ENCODE measurements at places on chromosomes 11 and 22.

DNA sequence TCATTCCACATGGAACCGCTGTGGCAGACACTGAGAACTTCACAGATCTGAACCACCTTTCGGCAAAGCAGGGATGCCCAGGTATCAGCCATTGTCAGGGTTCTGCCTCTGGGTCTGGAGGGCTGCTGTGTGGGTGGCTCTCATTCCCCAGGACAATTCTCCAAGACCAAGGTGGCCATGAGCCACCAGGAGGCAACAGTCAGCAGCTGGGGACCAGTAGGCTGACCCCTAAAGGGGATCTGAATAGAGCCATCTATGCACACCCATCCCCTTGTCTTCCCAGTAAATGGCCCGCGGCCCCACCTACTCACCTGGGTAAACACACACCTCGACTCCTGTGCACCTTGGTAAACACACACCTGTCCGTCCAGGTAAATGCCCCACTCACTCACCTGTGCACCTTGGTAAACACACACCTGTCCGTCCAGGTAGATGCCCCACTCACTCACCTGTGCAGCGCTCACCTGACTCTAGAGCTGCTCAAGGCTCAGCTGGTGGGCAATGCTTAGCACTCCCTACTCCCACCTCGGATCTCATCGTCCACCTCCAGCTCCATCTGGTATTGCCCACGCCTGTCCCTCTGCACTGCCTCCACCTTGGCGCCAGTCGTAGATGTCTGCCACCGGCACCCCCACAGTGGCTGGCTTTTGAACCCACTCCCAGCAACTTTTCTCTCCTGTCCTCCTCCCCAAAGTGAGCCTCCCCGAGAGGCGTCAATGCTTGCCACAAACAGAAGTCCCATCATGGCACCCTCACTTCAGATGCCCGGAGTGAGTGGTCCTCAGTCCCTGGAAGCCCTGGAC is 10.2 kb downstream of the SLC25A1 start:
- DNase-seq: no peak

DNA sequence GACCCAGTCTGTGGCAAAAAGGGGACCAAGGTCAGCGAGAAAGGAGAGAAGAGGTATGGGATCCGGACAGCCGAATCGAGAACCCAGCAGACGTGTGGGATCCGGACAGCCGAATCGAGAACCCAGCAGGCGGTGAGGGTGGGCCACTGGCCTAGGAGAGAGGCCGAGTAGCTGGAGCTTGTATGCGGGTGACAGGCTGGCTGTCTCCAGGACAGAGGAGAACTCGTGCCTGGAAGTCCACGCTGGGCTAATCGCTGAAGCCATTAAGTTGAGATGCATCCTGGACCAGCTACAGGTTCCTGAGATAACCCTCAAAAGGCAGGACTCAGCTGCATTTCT is 6.0 kb downstream of the CERK start:
- DNase-seq: no peak

GRCh38 chr11:78181185-78181584 is 7.2 kb downstream of the KCTD21 start:
- no peak for DNase-seq

DNA sequence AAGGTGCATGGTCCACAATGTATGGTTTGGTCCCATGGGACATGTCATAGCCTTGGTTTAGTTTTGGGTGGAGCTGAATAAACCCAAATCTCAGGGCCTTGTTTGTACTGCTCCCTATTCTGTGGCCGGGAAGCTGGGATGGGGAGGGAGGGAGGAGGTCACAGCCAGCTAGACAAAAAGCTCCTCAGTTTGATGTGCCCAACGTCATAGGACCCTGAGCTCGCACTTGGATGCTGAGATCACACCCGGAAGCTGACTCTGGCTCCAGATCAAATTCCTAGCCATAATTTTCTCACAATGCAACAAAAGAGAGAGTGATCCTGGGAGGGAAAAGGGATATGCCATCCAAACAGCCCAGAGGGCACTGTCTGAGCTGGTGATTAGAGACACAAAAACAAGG is 1.5 kb downstream of the HSPB2 start:
- no peak for DNase-seq

DNA sequence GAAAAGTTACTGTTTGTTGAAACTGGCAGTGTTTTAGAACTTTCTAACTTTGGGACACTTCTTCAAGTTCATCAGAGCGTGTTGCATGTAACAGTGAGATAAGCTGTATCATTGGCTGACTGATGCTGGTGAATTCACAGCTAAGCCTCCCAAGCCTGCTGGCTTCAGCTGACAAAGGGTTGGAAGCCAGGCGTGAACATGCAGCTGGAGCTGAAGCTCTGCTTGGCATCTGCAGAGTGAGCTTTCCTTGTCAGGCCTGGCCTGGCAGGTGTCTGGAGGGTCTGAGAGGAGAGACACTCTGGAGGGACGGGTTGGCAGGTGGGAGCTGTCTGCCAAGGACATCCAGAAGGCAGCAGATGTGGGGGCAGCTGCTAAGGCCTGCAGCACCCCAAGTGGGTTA is 1.5 kb downstream of the AMPD3 start:
- DNase-seq: peak; percentile 34

DNA sequence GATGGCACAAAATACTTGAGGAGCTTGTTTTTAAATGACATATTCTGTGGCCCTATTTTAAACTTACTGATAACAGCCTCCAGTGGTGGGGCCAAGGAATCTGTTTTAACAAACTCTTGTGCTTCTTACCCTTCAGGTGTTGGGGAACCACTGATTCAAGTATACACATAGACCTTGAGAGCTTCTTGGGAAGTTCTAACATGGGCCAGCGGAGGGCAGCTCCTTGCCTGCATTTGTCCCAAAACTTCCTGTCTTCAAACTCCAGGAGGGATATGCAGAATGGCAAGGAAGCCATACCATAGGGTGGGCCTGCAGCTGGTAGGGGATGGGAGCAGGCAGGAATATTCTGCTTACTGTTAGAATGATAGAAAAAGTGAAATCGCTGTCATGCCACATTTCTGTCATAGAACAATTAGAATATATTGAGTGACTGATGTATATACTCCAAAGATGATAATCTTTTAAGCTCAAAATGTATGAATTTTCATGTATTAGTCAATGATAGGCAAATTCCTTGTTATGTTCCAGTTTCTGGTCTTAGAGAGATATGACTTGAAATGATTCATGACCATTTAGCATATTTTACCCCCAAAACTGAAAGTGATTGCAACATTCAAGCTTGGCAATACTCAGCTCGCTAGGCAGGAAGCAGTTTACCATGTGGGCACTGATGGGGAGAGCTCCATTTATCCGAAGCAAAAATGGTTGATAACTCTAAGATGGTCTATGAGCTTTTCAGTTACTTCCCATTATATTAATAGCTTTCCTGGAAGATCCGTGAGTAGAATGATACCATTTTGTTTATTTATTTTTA is 9.2 kb downstream of the EXT2 start:
- DNase-seq: no peak

DNA sequence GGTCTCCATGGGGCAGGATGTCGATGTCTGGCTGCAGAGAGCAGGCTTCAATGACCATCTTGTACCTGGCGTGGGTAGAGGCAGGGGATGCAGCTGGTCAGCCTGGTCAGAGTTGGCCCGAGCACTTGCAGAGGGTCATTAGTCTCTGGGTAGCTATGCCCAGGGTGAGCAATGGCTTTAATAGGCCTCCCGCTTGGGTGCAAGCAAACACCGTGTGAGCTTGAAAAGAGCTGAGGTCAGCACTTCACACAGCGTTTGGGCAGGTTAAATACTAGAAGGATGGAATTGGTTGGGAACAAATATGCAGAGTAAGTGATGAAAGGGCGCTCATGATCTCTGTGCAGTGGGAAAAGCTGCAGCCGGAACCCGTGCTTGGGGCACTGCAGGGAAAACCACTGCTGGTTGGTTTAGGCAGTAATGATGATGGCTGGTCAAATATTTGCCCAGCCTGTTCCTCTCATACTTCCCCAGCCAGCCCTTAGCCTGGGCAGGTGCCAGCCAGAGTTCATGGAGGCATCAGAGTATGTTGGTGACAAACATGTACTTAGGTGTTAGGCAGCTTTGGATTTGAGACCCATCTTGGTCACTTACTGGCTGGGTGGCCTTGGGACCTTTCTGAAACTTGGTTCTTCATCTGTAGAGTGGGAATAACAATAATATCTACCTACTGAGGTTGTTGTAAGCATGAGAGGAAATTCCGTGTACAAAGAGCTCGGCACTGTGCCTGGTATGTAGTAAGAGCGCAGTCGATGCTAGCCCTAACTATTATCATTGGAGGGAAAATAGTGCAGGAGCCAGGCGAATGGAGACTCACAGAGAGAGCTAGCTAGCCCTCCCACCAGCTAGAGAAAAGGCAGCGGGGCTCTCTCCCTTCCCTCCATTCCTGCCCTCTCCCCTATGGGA is 25.2 kb upstream of the KCNJ11 start:
- no peak for DNase-seq

- DNase-seq: no peak
Observed at GRCh38 chr11:34957206-34957605, 40.8 kb downstream of the PDHX start.

- DNase-seq: no peak
Observed at GRCh38 chr11:111265421-111265820, 19.9 kb downstream of the POU2AF2 start.

DNA sequence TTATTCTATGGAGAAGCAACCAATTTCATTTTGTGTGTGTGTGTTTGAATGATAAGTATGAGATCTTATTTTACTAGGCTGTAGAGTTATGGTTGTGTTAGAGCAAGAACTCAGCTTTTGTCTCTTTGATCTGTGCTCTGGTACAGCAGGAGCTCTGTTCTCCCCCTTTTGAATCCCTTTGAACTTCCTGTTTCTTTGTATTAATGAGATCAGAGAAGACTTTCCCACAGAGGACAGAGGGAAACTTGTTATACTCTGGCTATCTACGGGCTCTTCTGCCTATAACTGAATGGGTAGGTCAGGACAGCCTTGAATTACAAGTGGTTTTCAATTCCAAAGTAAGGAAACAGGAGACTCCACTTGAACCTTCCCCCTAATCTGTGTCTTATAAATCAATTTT is 1015.0 kb upstream of the RAG2 start:
- DNase-seq: no peak

- peak; percentile 8 for DNase-seq
Observed at GRCh38 chr11:33970984-33971466, 79.1 kb upstream of the LMO2 start.

GRCh38 chr11:81787584-81788049 is 946.0 kb downstream of the FAM181B start:
- no peak for DNase-seq

- DNase-seq: no peak
Observed at GRCh38 chr11:104899226-104899625, 966 bp upstream of the CASP12 start.

DNA sequence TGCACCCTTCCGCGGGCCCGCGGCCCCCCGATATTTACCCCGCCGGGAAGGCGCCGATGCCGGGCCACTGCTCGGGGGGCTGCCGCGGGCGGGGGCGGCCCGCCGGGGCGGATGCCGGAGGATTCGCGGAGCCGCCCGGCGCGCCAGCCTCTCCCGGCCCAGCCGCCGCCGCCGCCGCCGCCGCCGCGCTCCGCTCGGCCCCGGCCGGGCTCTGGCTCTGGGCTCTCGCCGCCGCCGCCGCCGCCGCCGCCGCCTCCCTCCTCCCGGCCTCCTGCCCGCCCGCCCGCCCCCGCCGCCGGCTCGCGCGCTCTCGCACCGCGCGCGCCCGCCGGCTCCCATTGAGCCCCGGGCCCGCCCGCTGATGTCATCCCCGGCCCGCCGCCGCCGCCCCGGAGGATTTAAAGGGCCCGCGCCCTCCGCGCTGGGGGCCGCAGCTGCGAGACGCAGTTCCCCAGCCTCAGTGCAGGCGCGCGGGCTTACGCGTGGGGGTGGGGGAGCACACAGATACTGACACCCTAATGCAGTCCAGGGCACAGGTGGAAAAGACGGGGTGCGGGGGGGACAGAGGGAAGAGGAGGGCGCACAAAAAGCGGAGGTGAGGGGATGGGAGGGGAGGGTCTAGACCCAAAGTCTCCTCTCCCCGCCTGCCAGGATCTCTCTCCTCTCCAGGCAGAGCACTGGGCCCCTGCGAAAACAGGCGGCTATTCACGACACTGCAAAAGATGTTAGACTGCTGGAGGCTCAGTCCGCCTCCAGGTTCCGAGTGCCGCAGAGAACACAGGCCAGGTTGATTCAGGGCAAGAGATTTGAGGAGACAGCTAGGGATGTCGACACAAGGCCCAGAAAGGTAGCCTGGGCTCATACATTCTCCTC is at the start of gene CSNK1E:
CSNK1E (minus strand) TSS at position 312 of the 873 bp plus-strand sequence. CDS start 3,276 bp downstream, outside the sequence.
- DNase-seq: peak; percentile 62

- no peak for DNase-seq
Observed at GRCh38 chr11:440065-441042, 1.5 kb downstream of the ANO9 start.

DNA sequence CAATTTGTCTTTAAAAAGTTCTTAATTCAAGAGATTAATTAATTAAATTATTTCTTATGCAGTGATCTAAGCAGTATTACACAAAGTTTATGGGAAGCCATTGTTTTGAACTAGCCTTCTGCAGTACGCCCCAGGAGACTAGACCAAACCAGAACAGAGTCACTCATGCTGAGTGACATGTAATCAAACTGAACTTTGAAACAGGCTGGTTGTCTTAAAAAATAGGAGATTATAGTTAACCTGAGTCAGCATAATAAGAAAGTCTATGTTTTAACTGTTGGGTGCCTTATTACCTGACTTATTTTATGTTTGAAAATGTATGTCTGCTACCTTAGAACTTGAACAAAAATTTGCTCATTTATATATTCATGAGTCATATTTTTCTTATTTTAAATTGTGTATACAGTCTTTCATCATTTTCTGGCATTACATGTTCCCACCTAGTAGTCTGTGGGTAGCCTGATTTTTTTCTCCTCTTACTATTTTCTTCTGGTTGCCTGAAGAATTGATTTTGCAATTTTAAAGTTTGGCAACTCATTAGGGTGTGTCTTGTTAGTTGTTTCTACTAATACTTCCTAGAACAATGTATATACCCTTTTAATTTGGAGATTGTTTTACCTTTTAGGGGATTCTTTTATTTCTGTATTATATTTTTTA is 161.4 kb downstream of the AASDHPPT start:
- DNase-seq: no peak

DNA sequence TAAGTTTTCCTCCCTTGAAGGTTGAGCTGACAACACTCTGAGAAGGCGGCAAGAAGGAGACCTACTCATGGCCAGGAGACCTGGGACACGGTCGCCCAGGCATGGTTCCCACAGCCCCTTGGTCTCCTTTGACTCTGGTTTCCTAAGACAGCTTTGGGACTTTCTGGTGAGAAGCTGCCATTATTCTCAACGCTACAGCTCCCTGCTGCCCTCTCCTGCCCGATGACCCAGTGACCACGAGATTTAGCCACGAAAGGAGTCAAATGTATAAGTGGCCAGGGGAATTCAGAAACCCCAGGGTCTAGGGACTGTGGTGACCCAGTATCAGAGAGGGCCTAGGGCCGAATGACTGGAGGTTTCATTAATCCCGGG is 699 bp upstream of the SDF2L1 start:
- peak; percentile 61 for DNase-seq

DNA sequence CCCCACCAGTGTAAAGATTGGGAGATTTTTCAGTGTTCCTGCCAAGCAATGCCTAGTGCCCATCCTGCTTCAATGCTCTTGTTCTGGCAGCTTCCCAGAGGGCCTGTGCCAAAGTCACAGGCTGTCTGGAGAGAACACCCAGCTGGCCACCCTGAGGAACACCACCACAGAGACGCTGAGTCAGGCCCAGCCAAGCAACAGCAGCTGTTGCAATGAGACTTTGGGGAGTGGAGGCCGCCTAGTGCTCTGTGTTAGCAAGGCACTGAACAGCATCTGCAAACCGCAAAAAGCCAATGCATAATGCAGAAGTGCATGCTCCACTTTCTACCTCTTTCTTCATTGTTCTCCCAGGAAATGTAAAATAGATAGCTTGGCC is 168.1 kb downstream of the NXPE2 start:
- peak; percentile 34 for DNase-seq

- no peak for DNase-seq
Observed at GRCh38 chr22:38203090-38203810, 1.5 kb downstream of the MAFF start.

Data from C1 segment of cervical spinal cord (tissue), 14 donors.